NCI-H1930 (cell line): ENCODE measurements at places on chromosomes 2 and 18.

GRCh38 chr2:221758076-221758475 lies 186.0 kb upstream of the EPHA4 start:
- DNase-seq = no peak

DNA sequence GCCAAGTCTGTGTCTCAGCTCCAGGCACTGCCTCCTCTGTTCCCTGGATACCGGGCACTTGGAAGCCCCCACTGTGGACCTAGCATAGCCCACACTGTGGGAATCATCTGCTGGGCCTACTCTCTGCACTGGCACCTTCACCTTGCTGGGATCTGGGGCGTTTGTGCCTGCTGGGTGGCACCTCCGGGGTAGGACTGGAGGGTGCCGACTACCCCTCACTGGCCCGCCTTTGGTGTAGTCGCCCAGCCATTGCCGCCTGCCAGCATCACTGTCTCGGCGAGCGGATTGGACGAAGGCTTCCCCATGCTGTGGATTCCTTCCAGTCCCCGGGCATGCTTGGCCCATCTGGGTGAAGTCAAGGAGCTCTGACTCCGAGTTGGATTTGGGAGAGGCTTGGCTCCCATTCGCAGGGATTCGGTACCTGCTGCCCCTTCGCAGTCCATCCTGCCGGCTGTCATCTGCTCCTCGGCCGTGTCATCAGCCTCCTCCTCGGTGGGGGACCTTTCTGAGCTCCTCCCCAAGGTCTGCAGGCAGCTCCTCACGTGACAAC lies 180.6 kb upstream of the HDAC4 start:
- DNase-seq = no peak

- no peak for DNase-seq
Observed at GRCh38 chr2:216713691-216714336, 18.5 kb upstream of the IGFBP5 start.

- DNase-seq = no peak
Observed at GRCh38 chr2:231364061-231364460, 31.4 kb upstream of the B3GNT7 start.

DNA sequence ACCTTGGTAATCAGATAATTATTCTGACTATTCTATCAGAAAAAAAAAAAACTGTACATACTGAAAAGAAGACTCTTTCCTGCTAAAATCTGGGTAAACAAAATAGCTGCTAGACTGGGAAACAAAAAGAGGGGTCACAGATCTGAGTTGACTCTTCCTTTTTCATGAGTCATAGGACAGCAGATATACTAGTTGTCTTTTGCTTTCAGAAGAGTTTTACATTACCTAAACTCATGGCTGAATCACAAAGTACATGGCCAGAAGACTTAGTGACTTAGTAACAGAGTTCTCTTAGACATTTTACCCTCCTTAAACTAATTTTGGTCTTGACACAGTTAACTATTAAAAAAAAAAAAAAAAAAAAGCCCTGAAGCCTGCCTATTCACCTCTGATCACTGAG lies 834.0 kb upstream of the FSHR start:
- DNase-seq = no peak

GRCh38 chr2:9844576-9844975 lies 1.3 kb downstream of the TAF1B start:
- no peak for DNase-seq

- DNase-seq = peak; percentile 39
Observed at GRCh38 chr2:216698895-216699294, 3.5 kb upstream of the IGFBP5 start.

DNA sequence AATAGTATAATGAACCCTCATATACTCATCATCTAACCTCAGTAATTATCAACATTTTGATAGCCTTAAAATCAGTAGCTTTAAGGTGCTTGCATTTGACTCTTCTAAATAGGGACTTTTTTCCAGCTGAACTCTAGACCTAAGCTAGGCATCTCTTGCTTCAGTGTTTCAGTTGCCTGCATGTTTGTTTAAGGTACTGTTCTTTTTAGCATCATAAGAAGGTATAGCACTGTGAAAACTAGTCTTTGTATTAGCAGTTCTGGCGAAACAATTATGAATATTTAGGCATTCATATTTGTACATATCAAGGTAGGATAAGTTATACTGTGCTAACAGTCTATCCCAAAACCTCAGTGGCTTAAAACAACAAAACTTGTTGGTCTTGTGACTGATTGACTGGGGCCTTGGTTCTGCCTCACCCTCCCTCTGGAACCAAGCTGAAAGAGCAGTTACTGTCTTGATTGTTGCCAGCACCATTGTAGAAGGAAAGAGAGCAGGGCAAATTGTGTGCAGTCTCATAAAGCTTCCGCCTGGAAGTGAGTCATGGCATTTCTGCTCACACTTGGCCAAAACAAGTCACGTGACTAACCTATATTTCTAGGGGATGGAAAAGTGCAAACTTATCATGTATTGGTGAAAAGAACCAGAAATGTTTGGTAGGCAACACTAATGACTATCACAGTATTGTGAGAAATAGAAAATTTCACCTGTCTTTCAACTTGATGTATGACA lies 24.3 kb downstream of the GALNT1 start:
- no peak for DNase-seq

GRCh38 chr2:199040522-199040921 lies 417.2 kb downstream of the SATB2 start:
- no peak for DNase-seq

DNA sequence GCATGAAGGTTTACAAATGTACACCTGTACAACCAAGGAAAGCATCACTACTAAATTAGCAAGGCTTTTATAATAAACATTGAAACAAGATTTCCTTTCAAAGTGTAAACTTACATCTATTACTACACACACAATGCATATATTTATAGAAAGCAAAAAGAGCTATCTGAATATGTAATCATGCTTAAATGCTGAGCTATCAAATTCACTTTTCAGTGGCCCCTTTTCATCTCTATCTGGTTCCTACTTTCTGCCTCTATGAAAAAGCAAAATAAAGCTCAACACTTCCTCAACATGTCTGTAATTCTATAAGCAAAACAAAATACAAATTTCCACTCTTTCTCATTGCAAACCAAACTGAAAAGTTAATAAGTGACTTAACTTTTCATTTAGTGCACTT lies 25.5 kb upstream of the SDC1 start:
- DNase-seq = no peak

DNA sequence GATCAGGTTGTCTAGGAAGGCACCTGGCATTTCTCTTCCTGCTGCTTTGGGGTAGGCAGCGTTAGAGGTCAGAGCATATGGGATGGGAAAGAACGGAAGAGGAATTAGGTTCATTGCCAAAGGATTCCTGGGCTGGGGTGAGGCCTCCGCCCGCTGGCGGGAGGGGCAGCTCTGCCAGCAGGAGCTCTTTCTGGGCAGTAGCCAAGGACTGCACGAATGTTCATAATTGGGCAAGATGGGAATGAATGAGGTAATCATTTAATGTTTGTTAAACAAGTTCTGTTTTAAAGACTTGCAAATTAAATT lies 253.9 kb downstream of the AGAP1 start:
- DNase-seq = no peak

DNA sequence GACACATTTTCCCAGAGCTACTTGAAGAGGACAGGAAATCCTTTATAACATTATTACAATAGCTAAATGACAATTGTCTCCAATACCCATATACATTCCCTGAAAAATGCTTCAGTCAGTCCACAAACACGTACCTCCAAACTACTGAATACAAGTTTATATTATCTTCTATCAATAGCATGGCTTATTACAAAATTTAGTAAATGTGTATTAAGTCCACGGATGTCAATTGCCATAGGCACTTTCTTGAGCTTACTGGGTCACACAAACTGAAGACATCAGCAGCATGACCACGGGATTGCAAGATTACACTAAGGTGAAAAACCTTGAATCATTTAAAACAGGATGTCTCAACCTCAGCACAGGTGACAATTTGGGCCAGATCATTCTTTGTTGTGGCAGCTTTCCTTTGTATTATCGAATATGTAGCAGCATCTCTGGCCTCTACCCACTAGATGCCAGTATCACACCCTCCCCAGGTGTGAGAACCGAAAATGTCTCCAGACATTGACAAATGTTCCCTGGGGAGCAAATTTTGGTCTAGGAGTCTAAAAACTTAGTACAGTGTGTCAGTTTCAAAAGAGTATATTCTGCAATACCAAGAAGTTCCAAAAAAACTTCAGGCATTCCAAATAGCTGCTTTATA lies 1.4 kb downstream of the MBD2 start:
- DNase-seq = no peak

DNA sequence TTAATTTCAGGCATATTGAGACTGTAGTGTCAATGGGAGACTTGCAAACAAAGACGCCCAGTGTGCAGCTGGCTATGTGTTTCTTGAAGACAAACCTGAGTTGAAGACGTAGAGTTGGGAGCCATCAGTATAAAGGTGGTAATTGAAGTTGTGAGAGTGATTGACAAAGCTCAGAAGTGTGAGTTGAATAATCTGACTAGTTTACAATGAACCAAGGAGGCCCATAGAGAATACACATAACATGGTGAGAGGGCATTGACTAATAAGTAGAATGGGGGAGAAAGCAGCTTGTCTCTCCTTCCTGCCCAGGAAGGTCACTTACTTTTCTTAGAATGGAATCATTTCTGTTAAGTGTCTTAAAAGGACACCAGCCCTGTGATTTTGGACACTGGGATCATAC lies 14.1 kb downstream of the SP110 start:
- no peak for DNase-seq

- DNase-seq = no peak
Observed at GRCh38 chr2:236580746-236581355, 11.2 kb downstream of the ACKR3 start.

- no peak for DNase-seq
Observed at GRCh38 chr2:36659872-36660312, 36.6 kb upstream of the VIT start.

DNA sequence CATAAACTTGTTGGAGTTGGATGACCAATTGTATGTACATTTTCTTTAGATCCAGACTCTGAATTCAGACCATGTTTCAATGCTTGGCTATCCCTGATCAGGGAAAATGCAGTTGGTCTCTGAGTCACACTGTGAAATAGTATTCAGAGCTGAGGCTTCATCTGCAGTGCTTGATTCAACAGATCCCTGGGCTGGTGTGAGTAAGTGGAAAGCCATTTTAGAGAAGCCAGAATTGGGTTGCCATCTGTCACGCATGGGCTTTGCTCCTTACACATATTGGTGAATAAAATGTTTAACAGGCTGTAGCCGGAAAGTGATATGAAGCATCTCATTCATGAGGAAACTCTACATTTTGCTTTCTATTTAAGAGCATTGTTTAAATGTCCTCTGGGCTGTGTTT lies 50.0 kb upstream of the ACYP2 start:
- no peak for DNase-seq

DNA sequence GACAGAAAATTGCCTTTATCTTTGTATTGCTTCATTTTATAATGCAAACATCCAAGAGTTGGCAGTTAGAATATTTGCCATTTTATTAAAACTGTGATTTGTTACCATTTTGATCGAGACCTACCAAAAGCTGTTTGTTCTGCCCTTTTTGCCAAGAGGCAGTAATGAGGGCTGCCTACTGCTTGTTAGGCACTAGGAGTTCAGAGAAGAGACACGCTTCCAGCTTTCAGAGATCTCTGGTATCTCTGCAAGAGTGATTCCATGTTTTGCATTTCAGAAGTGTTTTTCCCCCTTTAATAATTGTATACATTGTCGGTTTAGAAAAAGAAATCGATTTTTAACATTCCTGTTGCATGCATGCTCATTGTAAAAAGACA lies 628 bp downstream of the MRPL30 start:
- no peak for DNase-seq

DNA sequence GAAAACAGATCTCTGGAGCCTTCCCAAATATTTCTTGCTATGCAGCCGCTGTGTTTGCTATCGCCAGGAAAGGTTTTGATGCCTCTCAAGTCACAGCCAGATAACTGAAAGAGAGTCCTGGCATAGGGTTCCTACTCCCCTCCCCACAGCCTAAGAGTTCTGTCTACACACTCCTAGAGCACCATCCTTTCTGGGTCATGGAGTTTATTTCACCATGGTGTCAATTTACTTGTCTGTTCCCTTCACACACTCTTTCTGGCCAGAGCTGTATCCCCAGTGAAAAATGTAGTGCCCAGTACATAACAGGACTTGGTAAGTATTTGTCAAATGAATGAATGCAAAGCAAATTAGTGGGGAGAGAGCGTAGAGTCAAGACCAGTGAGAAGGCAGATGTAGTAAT lies 185.3 kb downstream of the HAUS1 start:
- no peak for DNase-seq

- DNase-seq = no peak
Observed at GRCh38 chr2:140401056-140401455, 1620.9 kb upstream of the NXPH2 start.

GRCh38 chr2:64447317-64448040 lies 6.5 kb upstream of the LGALSL start:
- no peak for DNase-seq

- DNase-seq = no peak
Observed at GRCh38 chr2:73291461-73292315, 1.7 kb downstream of the EGR4 start.

GRCh38 chr2:144456680-144457079 lies 63.2 kb downstream of the ZEB2 start:
- no peak for DNase-seq

DNA sequence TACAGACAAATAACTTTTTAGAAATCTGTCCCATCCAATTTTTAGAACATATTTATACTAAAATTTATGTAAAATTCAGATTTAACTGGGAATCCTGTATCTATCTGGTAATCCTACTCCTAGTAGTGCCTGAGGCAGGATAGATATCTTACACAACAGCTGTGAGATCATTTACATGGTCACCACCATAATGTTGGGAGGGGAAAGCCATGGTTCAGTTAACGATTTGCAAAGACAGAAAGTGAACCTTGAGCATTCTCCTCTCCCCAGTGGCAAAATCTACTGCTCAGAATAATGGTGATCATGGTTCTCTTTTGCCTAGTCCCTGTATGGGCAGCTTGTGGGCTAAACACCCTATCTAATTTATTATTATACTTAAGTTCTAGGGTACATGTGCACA lies 7.7 kb upstream of the TMEM247 start:
- no peak for DNase-seq

DNA sequence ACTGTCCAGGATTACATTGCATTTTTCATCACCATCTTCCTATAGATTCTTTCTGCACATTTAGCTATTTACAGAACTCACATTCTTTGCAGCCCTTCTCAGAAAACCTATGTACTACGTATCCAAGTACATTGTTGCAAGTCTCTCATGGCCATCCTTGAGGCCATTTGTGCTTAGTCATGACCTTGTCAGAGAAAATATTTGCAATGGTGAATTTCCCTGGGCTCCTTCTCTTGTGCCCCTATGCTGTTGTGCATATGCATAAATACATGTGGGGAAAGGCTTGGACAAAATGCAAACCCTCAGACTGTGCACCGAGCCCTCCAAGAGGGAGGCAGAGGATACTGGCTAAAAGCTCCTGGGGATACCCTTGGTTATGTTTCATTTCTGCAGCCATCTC lies 19.5 kb downstream of the IL36A start:
- DNase-seq = no peak

GRCh38 chr2:132489150-132489549 lies 72.5 kb downstream of the GPR39 start:
- no peak for DNase-seq

- DNase-seq = no peak
Observed at GRCh38 chr2:60544062-60544461, 9.4 kb downstream of the BCL11A start.
